ENCODE measurements at places on chromosomes 13 and 19. TPM values are rescaled to one million over a fixed set of nuclear protein-coding genes. Genes with fewer than 3 reads are reported as not detected.

Gene SMIM7
- total RNA-seq, result 77.8 TPM

Gene ACTMAP
- total RNA-seq, result 1.1 TPM

Gene CPT1C
- total RNA-seq, result 15.6 TPM

Gene ZNF560
- total RNA-seq, result 0.75 TPM

Gene ZNF43
- 4.7 TPM for total RNA-seq

Gene NLRP4
- total RNA-seq, result not detected
